CD4-positive, alpha-beta memory T cell (primary cell): ENCODE measurements at places on chromosomes 12 and 14. TPM values are rescaled to one million over a fixed set of nuclear protein-coding genes. Genes with fewer than 3 reads are reported as not detected.
A peak's percentile ranks its signal among the peaks of the same experiment; 100 is the strongest.

GRCh38 chr12:46354111-46354801 lies 18.3 kb downstream of the SLC38A2 start:
- no peak for DNase-seq

ATP23 gene
- total RNA-seq: 6.7 TPM

DNA sequence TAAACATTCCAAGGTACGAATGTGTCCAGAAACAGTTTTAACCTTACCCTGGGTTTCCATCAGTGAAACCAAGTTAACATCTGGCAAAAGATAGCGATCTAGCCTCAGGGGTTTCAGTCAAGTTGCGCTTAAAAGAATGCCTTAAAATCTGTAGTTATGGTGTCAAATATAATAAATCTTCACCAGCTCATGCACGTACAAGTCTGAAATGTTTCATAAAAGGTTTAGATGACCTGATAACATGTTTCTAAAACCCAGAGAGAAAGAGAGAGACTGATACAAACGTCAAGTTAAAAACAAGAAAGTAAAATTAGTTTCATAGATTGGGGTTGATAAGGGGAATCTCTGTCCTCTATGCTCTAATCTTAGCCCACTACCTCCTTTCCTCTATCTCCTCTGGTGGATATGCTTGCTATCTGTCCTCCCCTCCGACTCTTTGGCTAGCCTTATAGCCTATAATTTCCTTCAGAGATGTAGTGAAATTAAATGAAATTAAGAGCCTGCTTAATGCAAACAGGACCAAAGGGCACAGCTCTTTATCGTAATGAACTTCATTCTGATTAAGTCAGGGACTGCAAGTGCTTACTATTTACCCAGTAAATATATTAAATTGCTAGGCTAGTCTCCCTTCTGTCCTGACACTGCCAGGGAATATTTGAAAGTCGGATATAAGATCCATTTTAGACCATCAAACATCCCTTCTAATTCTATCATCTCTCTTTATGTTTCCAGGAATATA lies 18.4 kb upstream of the FOS start:
- DNase-seq: peak; percentile 16

- no peak for DNase-seq
Measured at GRCh38 chr12:21001778-21002177, 129.2 kb upstream of the SLCO1B1 start.

- DNase-seq: no peak
Measured at GRCh38 chr12:97017213-97017612, 110.2 kb downstream of the NEDD1 start.

GRCh38 chr14:92830902-92831301 lies 36.8 kb downstream of the GOLGA5 start:
- DNase-seq: no peak
